ENCODE measurements at places on chromosomes 7 and 10.
A peak's percentile ranks its signal among the peaks of the same experiment; 100 is the strongest.

- no peak for DNase-seq
Measured at GRCh38 chr10:124688889-124689670, 55.1 kb downstream of the FAM53B start.

- DNase-seq: no peak
Measured at GRCh38 chr10:107561136-107561650, 396.7 kb upstream of the SORCS1 start.

DNA sequence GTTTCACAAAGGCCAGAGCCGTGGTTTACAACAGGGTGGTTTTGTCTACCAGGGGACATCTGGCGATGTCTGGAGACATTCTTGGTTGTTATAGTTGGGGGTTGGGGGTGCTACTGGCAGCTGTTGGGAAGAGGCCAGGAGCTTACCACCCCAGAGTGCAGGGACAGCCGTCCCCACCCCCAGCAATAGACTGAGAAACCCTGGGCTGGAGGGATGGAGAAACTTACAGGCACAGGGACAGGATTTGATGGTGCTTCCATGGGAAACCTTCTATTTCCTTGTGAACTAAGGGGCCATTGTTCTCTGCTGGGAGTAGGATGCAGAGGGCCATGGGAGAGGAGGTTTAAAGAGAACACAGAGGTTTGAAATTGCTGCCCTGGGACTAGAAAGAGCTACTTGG lies 10.9 kb downstream of the ADCK2 start:
- no peak for DNase-seq

DNA sequence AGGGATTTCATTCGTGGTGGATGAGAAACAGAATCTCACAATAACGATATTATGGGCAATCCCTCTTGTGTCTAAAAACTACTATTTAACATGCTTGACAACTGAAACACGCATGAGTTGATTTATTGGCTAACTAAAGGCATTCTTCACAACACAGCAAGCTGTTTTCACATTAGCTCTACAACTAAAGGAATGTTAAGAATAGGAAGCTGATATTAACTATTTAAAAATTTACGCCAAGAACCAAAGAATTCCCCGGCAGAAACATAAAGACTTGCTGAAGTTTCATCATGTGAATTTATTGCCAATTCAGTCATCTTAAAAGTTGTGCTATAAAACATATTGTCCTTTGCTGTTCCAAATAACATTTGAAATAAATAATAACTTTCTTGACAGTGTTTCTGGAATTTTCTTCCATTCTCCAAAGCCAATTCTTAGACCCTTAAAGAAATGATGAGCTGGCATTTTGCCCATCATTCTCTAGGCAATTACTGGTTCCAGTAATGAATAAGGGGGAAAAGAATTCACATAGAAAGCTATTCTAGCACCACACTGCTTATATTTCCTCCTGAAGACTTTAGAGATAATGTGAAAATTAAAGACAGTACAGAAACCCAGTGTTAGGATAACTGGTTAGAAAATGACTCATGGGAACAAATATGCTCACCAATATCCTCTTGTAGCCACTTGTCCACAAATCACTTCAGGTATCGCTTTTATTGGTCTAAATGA lies 233.1 kb downstream of the PARD3 start:
- DNase-seq: no peak

DNA sequence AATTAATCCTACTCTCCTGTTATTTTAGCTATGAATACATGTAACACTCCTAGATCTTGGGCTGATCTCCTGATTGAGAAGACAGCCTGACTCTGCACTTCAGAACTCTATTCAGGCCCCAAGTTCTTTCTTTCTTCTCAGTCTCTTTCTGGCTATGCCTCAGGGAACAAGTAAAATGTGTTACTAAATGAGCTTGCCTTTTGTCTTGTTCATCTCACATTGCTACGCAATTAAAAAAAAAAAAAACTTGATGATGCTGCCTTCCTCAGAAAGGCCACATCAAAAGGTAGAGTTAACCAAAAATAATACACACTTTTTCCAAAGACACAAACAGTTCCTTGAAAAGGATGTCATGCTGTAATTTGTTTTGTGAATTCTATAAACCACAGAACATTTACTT lies 258.1 kb downstream of the TWIST1 start:
- no peak for DNase-seq

DNA sequence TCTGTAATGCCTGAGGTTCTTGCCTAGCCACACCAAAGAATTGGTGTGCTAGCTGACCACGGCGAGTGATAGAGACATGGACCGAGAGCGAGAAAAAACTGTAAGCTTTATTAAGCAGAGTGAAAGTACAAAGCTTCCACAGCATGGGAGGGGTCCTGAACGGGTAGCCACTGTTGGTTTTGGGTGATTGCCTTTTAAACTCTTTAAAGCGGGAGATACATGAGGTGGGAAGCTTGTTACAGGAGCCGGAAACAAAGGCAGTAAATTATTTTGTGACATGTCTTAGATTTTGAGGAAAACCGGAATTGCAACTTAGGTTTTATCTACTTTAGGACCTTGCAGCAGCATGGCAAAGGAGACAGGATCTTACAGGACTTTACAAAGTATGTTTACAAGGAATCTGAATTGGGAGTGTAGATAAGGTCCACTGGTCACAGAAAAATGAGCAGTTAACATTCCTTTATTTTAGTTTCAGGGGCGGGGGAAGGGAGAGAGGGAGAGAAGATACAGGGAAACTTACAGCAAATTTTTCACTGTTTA lies 252.7 kb upstream of the MBL2 start:
- DNase-seq: no peak

DNA sequence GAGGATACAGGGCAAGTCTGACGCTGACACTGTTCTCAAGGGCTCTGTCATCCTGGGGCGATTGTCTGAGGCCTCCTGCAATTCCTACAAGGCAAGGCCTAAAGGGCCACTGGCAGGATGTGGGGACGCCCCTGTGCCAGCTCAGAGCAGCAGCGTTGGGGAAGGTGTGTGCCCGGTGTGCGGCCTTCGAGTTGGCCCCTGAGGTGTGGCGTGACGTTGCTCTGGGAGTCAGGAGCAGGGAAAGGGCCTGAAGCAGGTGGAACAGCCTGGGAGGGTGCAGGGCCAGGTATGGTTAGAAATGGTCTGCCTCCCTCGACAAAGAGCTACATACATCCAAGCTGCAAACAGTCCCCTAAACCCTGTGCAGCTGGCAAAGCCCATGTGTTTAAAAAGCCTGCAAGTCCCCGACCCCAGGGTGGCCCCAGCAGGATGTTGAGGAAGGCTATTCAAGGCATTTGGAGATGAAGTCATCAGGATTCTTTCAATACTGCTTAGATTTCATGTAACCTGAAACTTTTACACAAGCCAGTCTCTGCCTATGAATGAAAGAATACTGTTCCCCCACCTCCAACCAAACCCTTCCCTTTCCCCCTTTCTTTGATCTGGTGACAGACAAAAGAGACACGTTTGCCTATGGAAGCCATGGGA lies 142.5 kb upstream of the TNS3 start:
- no peak for DNase-seq

GRCh38 chr7:141073173-141073640 lies 657 bp upstream of the TMEM178B start:
- peak; percentile 70 for DNase-seq

GRCh38 chr7:159122276-159122675 lies 22.4 kb downstream of the VIPR2 start:
- no peak for DNase-seq

GRCh38 chr7:66319407-66319979 lies 114.4 kb downstream of the TPST1 start:
- DNase-seq: no peak

- no peak for DNase-seq
Measured at GRCh38 chr7:26318921-26319320, 27.3 kb downstream of the SNX10 start.

DNA sequence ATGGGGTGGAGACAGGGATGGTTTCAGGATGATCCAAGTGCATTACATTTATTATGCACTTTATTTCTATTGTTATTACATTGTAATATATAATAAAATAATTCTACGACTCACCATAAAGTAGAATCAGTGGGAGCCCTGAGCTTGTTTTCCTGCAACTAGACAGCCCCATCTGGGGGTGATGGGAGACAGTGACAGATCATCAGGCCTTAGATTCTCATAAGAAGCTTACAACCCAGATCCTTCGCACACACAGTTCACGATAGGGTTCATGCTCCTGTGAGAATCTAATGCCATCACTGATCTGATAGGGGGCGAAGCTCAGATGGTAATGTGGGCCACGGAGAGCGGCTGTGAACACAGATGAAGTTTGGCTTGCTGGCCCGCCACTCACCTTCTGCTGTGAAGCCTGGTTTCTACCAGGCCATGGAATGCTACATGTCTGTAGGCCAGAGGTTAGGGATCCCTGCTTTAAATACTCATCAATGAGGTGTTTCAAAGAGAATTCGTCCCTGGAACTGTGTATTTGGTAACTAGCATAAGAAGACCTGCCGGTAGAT lies 21.2 kb upstream of the PRKCQ start:
- DNase-seq: no peak

DNA sequence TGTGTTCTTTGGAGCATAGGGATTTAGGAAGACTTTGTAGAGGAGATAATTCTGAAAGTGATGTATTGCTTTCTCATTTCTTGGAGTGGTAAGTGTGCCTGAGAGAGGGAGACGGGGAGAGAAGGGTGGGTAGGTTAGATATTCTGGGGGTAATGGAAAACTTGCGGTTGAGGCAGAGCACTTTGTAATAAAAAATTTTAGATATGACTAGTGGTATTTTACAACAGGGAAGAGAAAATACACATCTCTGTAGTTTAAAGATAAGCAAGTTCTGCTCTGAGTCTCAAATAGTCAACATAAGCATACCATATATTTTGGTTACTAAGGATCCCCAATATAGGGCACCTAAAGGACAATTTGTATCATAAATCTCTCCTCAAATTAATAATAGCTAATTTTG lies 6.6 kb downstream of the VPS50 start:
- DNase-seq: no peak

DNA sequence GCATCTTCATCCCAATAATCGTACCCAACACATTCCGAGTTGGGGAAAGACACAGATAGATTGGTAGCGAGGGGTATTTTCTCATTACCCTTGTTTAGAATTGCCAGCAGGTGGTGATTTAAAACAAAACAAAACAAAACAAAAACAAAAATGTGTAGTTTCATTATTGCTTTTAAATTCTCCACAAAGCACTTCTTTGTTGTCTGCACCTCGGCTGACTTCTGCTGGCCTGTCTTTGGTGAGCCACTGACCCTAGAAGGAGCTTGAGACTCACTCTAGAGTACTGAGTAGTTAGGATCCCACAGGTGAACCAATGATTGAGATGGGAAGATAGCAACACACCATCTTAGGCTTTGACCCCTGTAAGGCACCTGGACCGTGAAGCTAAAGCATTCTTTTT lies 105.4 kb upstream of the BET1 start:
- no peak for DNase-seq

- DNase-seq: no peak
Measured at GRCh38 chr7:130703851-130704250, 17.5 kb upstream of the TSGA13 start.

GRCh38 chr10:15797346-15797745 lies 63.0 kb downstream of the MINDY3 start:
- DNase-seq: no peak

DNA sequence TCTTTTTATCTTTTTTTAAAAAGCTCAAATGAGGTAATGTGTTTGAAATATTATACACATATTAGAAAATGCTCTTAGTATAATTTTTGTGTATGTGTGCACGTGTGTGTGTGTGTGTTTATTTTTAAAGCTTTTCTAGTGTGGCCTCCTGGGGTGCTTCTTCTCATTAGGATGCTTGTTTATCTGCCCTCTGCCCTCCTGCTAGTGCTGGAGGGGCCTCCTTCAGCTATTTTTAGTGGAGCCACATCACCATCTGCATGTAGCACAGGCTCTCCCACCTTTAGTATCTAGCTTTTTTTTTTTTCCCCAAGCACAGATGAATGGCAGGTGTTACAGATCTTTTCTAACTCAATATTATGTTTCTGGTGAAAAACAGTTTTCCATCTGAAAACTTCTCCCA lies 155.7 kb upstream of the TMEM229A start:
- DNase-seq: no peak

GRCh38 chr7:155058896-155059295 lies 11.2 kb upstream of the HTR5A start:
- no peak for DNase-seq

- DNase-seq: no peak
Measured at GRCh38 chr10:52451817-52452216, 137.7 kb downstream of the DKK1 start.

DNA sequence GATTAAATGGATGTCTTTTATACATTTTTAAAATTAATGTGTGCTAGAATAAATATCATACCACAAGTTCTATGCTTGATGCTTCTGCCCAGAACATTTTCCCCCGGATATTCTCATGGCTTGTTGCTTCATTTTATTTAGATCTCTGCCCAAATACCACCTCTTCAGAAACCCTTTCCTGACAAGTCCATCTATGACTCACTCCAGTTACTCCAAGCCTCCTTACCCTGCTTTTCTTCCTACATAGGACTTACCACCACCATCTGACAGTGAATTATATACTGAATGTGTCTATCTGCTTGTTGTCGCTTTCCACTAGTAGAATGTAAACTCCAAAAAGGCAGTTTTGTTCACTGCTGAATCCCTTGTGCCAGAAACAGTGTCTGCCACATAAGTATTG lies 19.1 kb upstream of the ERVW-1 start:
- DNase-seq: no peak

- DNase-seq: peak; percentile 99
Measured at GRCh38 chr7:75914655-75915415, at the start of gene POR. Gene POR (plus strand): TSS chr7:75915155. CDS start chr7:75954002, 38,847 bp downstream.

DNA sequence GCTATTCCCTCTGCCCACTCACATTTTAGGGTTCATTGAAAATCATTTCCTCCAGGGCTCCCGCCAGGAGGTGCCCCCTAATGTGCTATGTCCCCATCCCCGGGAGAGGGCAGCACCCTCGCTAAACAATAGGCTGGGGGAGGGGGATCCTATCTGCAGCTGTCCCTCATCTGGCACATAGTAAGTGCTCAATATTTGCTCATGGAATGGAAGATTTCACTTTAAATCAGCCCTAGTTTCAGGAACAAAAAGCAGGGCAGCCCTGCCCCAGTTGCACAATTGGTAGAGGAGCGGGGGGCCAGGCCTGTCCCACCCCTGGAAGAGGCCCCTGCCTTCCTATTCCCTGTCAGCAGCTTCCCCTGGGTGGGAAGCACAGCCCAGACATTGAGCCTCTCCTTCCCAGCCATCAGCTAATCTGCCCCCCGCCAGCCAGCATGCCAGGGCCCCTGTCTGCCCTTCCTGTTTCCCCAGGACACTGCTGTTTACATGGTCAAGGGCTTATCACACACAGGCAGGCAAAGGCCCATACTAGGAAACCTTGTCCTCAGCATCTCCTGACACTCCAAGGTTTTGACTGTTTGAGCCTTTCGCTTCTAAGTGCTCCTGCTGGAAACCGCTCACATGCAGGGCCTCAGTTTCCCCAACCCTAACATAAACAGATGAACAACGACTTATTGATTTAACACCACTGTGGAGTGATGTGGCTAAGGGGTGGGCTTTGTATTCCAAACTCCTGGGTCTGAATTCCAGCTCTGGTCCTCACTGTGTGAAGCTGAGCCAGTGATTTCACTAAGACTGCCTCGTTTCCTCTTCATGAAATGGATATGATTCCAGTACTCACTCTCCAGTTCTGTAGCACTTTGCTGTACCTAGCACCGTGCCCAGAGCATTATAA lies 130.7 kb upstream of the ZMIZ1 start:
- DNase-seq: no peak

GRCh38 chr10:5503477-5503835 lies 4.1 kb upstream of the CALML5 start:
- no peak for DNase-seq
